ENCODE measurements at places on chromosomes 5 and 9. TPM values are rescaled to one million over a fixed set of nuclear protein-coding genes. Genes with fewer than 3 reads are reported as not detected.
A peak's percentile ranks its signal among the peaks of the same experiment; 100 is the strongest.

The TMEM252 gene
- not detected for total RNA-seq

DNA sequence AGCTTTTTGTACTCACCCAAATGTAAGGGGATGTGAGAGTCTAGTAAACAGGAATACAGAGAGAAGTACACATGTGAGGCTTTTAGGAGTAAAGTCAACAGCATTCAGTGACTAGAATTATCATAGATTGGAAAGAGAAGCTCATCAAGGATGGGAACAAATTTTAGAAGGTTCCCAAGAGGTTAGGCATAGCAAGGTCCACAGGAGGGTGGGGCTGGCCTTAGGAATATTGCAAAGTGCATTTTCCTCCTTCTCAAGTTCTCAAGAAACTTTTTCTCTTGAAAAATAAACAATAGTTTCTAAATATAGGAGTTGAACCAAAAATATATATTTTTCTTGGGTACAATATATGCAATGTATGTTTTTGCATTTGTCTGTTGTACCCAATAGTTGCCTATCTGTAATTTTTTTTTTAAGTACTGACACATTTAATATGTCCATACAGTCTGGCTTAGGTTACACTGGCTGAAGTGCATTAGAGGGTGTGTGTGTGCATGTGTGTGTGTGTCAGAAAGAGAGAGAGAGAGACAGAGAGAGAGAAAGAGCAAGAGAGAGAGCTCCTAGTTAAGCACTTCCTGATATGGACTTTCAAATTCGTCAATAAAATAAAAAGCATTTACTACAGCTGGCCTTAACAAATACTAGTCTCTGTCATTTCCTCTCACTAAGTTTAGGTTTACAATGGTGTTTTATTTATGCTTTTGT lies 62.2 kb downstream of the SNX18 start:
- no peak overlapping the region for H3K4me3 ChIP-seq
- no peaks in the 10 kb centered on the region for H3K36me3 ChIP-seq
- DNase-seq: no peak
- H3K27ac ChIP-seq: no peak overlapping the region
- peaks cover 10% of the 10 kb centered on the region for H3K4me1 ChIP-seq

DNA sequence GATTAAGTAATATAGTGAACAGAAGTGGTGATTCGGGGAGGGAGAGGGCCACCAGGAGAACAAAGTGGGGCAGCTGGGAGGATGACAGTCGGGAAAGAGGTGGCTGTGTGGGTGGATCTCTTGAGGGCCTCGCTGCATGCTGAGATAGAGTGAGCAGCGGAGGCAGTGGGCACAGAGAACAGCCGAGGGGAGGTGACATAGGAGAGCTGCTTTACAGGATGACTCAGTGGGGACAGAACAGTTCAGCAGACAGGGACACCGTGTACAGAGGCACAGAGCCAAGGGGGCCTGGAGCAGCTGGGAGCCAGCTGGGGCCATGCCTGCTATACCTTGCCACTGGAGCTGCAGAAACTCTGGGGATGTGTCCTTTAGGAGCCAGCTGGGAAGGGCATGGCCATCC lies 273.9 kb downstream of the GADD45G start:
- no peak for DNase-seq
- H3K27ac ChIP-seq: no peak overlapping the region
- H3K27me3 ChIP-seq: no peaks in the 10 kb centered on the region
- H3K36me3 ChIP-seq: no peaks in the 10 kb centered on the region

- H3K36me3 ChIP-seq: no peaks in the 10 kb centered on the region
- no peak for DNase-seq
- no peak overlapping the region for H3K4me3 ChIP-seq
- no peaks in the 10 kb centered on the region for H3K27me3 ChIP-seq
- no peaks in the 10 kb centered on the region for H3K4me1 ChIP-seq
Measured at GRCh38 chr9:126857261-126857960, 3.0 kb upstream of the ZBTB34 start.

- no peaks in the 10 kb centered on the region for H3K36me3 ChIP-seq
- peak; percentile 18 for DNase-seq
- no peaks in the 10 kb centered on the region for H3K27me3 ChIP-seq
- no peak overlapping the region for H3K4me3 ChIP-seq
Measured at GRCh38 chr9:134544388-134545214, 97.0 kb upstream of the COL5A1 start.

- DNase-seq: no peak
- H3K27me3 ChIP-seq: no peaks in the 10 kb centered on the region
- H3K4me1 ChIP-seq: no peaks in the 10 kb centered on the region
- H3K4me3 ChIP-seq: no peak overlapping the region
Measured at GRCh38 chr5:165231821-165232508, 1726.5 kb downstream of the MAT2B start.
